Effector CD4-positive, alpha-beta T cell (primary cell): ENCODE measurements at places on chromosomes 1 and 21.

- no peak for DNase-seq
Measured at GRCh38 chr1:85460555-85461088, 4.3 kb downstream of the DDAH1 start.

GRCh38 chr1:9198538-9199361 lies 35.8 kb upstream of the H6PD start:
- DNase-seq: no peak

- DNase-seq: no peak
Measured at GRCh38 chr1:204003536-204003935, 69.4 kb upstream of the SOX13 start.

- no peak for DNase-seq
Measured at GRCh38 chr1:228452194-228453021, 34.8 kb upstream of the RNF187 start.

DNA sequence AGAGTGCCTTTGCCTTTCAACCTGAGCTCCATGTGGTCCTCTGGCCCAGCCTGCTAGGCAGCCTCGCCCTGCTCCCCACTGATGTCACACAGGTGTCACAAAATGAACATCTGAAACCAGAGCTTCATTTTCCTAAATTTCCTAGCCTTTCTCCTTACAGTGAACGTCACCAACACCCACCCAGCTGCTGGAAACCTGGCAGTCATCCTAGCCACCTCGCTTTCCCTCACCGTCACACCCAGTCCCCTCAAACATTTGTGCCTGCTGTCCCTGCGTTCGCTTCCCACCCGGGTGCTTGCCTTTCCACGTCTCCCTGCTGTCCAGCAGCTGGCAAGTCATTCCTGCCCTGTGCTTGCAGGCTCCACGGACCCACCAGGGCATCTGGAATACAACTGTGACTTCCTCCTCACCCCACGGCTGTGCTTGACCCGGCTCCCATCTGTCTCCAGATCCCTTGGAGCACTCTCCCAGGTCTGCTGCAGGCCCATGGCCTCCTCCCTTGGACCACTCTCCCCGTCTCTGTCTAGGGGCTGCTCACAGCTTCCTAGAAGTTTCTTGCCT lies 23.5 kb downstream of the ADARB1 start:
- no peak for DNase-seq

- no peak for DNase-seq
Measured at GRCh38 chr1:87219626-87220025, 109.1 kb upstream of the LMO4 start.

- no peak for DNase-seq
Measured at GRCh38 chr1:91885213-91885715, 687 bp downstream of the TGFBR3 start.

GRCh38 chr1:61332196-61332753 lies 249.9 kb downstream of the NFIA start:
- no peak for DNase-seq

GRCh38 chr1:243628476-243628907 lies 221.6 kb downstream of the AKT3 start:
- no peak for DNase-seq

DNA sequence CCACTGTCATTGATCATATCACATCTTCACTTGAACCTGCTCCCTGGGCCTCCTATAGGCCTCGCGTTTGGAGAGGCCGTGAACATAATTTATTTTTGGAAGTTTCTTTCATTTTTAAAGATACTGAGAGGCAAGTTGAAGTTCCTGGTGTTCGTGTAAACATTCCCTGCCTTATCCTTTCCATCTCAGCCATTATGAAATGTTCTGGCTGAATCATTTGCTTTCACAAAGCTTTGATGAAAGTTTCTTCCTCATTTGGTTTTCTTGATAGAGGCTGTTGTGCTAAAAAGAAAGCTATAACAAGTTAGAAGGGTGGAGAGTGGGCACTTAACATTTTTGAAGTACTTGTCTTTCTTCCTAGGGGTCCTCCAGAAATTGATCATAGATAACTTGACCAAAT lies 15.5 kb downstream of the CAMTA1 start:
- DNase-seq: no peak

- DNase-seq: no peak
Measured at GRCh38 chr21:25557180-25557579, 50.1 kb downstream of the MRPL39 start.

DNA sequence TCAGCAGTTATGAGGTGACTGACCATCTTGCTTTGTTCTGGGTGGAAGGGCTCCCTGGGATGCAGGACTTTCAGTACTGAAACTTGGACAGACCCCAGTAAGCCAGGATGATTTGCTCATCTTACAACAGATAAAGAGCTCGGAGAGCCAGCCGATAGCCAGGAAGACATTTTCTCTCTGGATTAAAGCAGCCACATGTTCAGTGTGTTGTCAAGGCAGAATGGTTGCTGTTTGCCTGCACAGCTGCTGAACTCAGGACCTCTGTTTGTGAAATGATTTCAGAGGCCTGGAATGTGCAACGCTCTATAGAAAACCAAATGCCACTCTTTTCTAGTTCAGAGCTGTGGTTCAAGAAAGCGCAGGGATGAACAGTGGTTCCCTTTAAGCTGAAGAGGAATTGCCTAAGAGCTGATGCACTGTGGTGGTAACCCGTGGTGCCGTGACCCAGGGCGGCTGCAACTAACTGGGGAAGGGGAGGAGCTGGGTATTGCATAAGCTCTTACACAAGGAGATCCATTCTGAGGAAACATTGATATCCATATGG lies 40.7 kb downstream of the CASQ2 start:
- no peak for DNase-seq

GRCh38 chr1:65082346-65083040 lies 65.5 kb upstream of the AK4 start:
- DNase-seq: no peak

GRCh38 chr1:185155600-185156287 lies 1.0 kb downstream of the TRMT1L start:
- DNase-seq: no peak

GRCh38 chr1:109498161-109498801 lies 4.4 kb downstream of the CYB561D1 start:
- DNase-seq: no peak

- no peak for DNase-seq
Measured at GRCh38 chr1:2438038-2438437, 25.7 kb upstream of the PEX10 start.

DNA sequence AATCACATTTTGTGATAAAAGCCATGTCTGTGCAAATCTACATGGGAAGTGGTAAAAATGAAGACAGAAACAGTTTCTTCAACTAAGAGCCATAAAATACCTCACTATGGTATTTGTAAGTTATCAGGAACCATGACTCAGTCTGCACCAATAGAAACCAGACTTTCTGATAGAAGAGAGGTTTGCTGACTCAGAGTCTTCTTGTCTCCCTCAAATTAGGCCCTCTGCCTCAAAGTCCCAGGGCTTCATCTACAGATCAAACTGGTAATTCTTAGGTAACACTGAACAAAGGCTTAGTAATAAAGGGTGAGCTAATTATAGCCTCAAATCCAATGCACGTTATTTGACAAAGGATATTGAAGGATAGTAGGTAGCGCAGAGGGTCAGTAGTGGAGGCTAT lies 30.9 kb upstream of the SSX2IP start:
- DNase-seq: no peak

- DNase-seq: no peak
Measured at GRCh38 chr1:92817986-92818764, 13.7 kb upstream of the RPL5 start.

GRCh38 chr1:9086045-9086444 lies 16.6 kb upstream of the SLC2A5 start:
- no peak for DNase-seq

DNA sequence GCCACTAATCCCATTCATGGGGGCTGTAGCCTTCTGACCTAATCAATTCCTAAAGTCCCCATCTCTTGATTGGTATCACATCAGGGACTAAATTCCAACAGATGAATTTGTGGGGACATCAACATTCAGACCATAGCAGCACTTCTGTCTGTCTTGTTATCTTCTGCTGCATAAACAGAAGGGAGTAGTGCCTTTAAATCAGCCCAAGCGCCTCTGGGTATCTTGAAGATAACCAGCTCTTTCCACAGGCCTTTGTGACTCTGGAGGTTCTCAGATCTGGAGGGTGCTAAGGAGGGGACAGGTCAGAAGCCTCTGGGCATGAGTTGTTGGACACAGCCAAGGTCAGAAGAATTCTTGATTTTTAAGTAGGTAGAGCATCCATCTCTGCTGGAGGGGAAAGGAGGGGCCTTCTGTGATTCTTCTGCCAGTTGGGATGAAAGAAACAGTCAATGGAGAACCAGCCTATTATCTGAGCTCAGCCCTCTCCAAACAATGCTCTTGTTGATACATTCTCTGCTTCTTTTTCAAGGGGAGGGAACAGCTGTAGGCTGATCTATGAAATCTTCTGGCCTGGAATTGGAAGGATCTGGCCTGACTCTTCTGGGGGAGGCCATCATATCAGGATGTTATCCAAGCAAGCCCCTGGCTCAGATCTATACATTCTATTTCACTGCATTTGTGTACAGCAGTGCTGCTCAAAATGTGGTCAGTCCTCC lies 31.3 kb upstream of the LRIG2 start:
- DNase-seq: no peak

DNA sequence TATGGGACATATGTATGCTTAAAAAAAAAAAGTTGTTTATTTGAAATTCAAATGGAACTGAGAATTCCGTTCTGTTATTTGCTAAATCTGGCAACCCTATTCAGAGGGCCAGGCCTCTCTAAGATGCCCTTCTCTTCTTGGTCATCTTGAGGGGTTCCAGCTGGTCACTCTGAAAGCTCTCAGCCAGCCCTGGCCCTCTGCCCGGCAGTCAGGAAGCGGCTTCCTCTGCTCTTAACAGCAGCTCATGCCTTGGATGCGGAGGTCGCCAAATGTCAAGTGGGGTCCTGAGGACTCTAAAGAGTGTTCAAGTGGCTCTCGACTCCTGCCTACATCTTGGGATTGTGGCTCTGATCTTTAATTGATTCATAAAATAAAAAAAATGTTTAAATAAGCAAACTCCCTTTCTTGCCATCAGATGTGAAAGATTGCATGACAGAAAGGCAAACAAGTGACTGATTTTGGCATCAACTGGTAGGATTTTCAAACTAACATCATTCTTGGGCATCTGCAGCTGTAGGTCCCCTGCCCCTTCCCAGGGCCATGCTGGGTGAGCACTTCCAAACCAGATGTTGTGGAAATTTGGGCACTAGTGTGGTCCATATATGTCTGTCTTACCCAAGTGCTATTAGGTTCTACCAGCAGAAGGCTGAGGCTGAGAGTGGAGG lies 130.8 kb downstream of the PRDM2 start:
- no peak for DNase-seq

- DNase-seq: no peak
Measured at GRCh38 chr21:23900727-23901126, 1706.6 kb downstream of the MRPL39 start.

DNA sequence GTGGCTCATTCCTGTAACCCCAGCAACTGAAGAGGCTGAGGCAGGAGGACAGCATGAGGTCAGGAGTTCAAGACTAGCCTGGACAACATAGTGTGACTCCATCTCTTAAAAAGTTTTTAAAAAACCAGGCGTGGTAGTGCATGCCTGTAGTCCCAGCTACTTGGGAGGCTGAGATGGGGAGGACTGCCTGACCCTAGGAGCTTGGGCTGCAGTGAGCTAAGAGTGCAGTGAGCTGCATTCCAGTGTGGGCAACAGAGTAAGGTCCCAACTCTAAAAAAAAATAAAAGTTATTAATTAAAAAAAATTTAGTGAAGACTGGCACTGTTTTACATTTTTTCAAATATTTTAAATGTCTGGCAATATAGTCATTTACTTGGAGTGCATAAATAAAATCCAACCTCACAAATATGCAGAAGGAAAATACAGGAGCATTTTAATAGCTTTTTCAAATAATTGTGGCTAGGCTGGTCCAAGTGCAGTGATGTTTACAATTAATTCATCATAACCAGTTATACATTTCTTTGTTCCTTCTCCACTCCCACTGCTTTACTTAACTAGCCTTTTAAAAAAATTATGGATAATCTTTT lies 10.8 kb downstream of the ZBTB8OS start:
- DNase-seq: no peak
